ENCODE measurements at places on chromosomes 5 and 9.

DNA sequence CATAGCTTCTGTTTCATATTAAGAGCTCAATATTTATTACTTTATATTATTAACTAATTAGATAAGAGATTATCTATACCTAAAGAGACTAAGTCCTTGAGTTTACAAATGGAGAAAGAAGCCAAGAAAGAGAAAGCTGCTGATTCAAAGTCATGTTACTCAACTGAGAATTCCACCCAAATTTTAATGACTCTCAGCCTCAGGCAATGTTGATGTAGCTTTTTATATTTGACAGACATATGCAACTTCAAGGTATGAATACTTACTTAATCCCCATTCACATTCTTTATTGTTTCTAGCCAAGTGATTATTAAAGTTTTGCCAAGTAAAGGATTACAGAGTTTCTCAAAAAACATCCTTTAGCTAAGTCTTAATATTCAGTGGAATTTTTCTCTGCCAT lies 527.5 kb upstream of the NMUR2 start:
- no peak for DNase-seq

- DNase-seq, result no peak
Observed at GRCh38 chr9:114427644-114428043, 39.9 kb upstream of the AKNA start.

- DNase-seq, result no peak
Observed at GRCh38 chr9:93138171-93138764, 4.2 kb upstream of the NINJ1 start.

- no peak for DNase-seq
Observed at GRCh38 chr9:112377684-112378327, 2.1 kb upstream of the HSDL2 start.

DNA sequence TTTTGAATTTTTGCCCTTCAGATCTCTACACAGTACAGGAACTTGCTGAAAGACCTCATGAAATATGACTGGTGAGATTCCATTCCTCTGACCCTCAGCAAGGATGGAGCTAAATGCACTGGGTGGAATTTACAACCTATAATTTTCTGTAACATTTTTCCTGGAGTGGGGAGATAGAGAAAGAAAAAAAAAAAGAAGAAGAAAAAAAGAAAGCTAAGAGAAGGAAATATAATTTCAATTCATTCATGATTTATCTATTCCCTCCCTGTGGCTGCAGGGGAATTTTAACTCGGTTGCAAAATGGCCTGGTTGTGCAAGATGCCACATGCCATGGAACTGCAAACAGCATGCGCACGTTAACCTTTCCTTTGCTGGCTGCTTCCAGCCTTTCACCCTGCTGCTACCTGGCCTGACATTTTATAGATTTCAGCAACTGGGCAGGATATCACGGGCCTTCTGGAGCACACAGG lies 155.4 kb downstream of the FSTL4 start:
- no peak for DNase-seq

DNA sequence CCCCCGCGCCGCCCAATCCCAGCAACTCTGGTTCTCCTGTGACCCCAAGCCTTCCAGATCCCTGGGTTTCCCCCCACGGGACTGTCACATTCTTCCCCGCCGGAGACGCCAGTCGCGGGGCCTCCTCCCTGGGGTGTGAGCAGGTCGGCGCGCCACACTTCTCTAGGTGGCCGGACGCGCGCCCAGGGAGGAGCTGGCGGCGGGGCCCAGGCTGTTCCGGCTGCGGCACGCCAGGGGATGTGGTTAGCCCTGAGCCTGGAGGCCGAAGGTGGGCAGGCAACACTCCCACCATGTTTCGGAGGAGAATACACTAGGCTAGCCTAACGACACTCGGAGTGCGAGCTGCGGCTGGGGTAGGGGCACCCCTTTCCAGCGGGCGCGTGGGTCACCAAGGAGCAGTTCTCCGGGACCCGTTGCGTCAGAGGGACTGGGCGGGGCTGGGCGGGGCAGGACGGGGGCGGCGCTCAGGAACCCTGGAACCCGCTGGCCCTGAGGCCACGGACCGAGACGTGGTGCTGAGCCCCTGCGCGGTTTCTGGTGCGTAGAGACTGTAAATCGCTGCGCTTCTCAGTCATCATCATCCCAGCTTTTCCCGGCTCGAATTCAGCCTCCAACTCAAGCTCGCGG lies at the start of gene SLC27A6:
Gene SLC27A6, plus strand, starts transcription at position 478 of the 627 bp plus-strand sequence. CDS start 650 bp downstream, outside the sequence.
- DNase-seq, result peak; percentile 77

DNA sequence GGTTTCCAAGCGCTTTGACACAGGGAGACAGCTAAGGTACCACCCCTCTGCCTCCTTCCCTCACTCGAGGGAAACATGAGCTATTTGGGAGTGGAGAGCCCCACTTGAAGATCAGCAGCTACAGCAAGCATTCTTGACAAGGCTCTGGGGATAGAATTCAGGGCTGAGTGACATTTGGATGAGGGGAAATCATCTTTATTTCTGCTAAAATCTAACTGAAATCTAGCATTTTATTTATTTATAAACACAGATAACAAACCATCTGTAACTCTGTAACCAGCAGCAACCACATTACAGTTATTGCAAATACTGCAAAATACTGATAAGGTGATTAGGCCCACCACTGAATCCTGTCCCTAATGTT lies 22.4 kb downstream of the RNF130 start:
- no peak for DNase-seq

- no peak for DNase-seq
Observed at GRCh38 chr9:105496826-105497225, 49.0 kb downstream of the FSD1L start.

GRCh38 chr5:171549274-171549673 lies 129.8 kb downstream of the FGF18 start:
- no peak for DNase-seq

DNA sequence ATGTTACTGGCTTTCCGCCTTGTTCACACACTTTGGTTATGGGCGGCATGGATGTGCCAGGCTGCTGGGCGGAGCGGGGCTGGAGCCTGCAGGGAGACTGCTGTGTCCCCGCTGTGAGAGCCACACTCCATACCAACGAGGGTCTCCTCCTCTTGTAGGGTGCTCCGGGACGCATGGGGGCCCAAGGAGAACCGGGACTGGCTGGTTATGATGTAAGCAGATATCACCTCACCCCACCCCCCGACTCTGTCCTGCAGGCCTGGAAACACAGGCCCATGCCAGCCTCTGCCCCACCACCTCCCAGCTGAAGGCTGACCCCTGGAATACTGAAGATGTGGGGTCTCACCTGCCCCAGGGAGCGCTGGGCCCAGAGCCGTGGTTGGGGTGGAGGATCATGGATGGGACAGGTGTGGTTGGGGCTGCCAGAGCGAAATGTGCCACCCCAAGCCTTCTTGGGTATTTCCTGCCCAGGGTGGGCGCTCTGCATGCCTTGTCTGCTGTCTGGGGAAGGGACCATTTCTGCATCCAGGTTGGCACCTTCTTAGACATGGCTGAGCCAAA lies 39.3 kb upstream of the ORM1 start:
- no peak for DNase-seq

- no peak for DNase-seq
Observed at GRCh38 chr9:90825586-90825985, 24.0 kb downstream of the SYK start.
